CD4-positive, alpha-beta T cell (primary cell): ENCODE measurements at places on chromosomes 1 and 21. TPM values are rescaled to one million over a fixed set of nuclear protein-coding genes. Genes with fewer than 3 reads are reported as not detected.

HPCAL4 gene
- 22.9 TPM for total RNA-seq

MSH4 gene
- 0.31 TPM for total RNA-seq

DNA sequence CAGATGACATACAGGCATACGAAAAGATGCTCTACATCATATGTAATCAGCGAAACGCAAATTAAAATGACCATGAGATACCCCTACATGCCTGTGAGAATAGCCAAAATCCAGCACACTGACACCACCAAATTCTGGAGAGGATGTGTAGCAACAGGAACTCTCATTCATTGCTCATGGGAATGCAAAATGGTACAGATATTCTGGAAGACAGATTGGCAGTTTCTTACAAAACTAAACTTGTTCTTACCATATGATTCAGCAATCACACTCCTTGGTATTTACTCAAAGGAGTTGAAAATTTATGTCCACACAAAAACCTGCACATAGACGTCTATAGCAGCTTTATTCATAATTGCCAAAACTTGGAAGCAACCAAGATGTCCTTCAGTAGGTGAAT is 52.6 kb downstream of the TM2D1 start:
- no peak for DNase-seq

GRCh38 chr1:116836099-116836498 is 73.6 kb upstream of the PTGFRN start:
- DNase-seq: no peak

- no peak for DNase-seq
Observed at GRCh38 chr1:242788771-242789170, 264.3 kb upstream of the PLD5 start.
